Fibroblast of skin of right quadriceps (primary cell): ENCODE measurements at places on chromosomes 12 and 14.

DNA sequence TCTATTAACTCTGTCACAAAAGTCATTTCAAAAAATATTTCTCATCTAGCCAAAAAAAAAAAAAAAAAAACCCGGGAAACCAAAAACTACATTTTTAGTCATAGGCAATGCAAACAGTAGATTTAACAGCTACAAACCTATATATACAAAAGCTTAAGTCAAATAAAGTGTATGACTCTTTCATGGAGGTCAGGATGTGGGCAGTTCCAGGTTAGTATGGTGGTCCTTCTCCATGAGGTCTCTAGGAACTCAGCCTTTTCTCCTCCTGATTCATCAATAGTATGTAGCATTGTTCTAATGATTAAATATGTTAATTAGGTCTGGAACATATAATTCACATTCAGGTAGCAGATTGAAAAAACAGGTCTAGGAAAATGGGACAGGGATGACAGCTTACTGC, 586.5 kb downstream of the SLC16A7 start:
- no peak for DNase-seq

GRCh38 chr14:63375769-63376168, 57.0 kb upstream of the GPHB5 start:
- DNase-seq: peak; percentile 9

DNA sequence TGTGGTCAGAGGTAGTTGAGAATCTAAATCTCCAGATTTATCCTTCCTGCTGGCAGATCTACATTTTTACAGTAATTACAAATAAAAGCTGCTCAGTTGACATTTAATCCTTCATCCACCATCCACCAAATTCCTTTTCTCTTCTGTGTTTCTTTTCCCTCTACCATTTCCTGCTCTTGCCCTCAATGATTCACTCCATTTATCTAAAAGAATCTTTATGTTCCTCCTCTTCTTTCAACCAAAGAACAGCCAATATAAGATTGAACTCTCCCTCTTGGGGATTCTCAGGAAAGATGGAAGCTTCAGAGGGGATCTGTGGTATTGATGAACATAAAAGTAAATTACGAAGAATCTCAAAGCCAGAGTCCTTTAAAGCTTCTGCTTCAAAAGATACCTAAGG, 4.4 kb downstream of the MAP4K5 start:
- peak; percentile 80 for DNase-seq

DNA sequence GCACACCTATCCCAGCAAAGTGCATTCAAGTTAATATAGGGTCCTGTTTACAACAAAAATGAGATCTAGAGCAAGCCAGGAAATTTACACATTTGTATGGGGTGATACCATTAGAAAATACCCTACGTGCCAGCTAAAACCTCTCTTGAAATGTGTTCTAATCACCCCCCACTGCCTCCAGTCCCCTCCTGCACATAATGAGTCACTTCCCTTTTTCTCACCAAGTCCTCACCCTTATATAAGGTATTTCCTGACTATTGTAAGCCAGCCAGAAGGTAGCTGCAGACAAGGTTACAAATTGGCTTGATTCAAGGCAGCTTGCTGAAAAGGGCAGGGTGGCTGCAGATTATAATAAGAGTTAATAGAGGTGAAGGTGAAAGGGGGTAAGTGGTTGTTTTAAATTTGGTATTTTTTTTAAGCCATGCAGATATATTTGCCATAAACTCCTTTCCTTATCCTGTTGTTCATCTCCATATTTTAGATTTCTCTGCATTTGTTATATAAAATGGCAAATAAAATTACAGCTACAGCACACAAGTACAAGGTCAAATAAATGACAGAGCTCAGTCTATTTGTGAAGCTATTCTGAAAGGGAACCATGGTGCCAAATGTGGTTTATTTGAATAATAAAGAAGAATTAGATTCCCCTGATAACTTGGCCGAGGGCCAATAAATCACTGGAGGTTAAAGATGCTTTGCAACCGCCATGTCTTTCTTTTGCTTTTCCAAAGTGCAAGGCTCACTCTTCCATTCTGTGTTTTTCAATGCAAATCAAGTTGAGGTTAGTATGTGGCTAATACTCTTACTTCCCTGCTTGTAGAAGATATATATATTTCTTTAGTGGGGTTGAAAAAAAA, 385.9 kb downstream of the EGLN3 start:
- peak; percentile 64 for DNase-seq

DNA sequence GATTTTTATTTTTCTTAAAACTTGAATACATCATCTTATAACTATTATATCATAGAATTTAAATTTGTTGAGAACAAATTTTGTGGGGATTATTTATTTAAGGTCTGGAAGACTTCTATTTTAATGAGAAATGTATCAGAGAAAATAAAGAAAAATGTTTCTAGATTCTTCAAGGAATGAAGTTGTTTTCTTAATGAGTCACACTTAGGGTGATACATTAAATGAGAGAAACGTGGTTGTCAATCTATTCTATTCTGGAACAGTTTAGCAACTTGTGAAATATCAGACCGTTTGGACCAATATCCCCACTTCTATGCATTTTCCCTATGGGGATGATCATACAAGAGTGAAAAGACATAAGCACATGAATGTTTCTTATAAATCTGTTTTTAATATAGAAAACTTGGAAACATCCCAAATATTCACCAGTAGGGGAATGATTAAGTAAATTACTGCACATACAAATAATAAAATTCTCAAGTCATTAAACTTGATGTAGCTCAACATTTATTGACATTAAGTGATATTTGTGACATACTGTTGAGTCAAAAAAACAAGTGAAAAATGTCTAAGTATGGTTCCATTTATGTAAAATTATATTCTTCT, 88.5 kb downstream of the E2F7 start:
- peak; percentile 73 for DNase-seq

DNA sequence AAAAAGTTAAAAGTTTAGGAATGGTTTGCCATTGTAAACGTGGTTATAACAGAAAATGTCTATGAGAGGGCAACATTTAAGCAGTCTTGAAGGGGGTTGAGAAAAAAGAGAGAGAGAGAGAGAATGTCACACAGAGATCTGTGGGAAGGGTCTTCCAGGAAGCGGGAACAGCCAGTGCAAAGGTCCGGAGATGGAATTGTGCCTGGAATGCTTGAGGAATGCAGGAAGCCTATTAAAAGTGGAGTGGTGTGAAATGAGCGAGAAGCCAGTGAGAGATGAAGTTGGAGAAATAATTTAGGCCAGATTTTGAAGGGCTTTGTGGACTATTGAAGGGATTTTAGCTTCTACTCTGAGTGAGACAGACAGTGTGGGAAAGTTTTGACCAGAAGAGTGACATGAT, 406.8 kb upstream of the TBX3 start:
- no peak for DNase-seq

- DNase-seq: no peak
Observed at GRCh38 chr14:51473351-51473750, 178.4 kb upstream of the FRMD6 start.

DNA sequence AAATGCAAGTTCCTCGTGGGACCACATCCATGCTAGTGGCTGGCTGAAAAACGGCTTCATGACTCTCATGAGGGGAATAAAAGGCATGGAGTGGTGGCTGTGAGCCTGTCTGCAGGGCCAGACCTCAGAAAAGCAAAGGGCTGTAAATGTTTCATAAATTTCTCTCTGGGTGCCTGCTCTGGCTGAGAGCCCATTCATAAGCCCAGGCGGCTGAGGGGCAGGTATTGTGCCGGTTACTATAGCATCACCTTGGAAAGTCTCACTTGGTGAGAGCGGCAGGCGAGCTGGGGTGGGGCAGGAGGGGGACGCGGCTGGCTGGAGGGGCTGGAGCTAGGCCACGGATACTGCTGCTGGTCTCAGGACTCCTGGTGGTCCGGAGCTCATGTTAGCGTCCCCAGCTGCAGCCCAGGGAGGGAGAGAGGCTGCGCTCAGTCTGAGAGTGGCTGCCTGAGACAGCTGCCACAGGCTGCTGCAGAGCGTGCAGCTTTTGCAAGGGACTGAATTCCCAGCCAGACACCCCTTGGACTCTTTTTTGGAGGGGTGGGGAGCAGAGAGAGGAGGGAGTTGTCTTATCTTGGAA, at the start of gene SLC17A8:
Gene SLC17A8 (plus strand): TSS at position 431 of the 580 bp plus-strand sequence. CDS start 318 bp downstream, outside the sequence.
- DNase-seq: no peak

- no peak for DNase-seq
Observed at GRCh38 chr12:94025756-94026155, 122.6 kb upstream of the PLXNC1 start.

DNA sequence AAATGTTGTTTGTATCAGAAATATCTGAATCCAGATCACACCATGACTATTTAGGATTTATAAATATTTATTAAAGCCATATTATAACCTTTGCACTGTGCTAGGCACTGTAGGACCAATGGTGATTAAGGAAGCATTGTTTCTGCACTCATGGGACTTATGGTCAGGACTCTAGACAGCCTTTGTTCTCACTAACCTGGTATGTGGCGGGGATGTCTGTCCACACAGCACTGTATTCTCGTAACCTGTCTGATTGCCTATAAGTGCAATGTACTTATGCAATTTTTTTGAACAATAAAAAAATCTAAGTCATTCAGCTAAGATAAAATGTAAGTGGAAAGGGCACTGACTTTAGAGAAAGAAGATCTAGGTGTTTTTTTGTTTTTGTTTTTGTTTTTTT, 6.7 kb upstream of the SSPN start:
- peak; percentile 11 for DNase-seq

GRCh38 chr12:10400829-10401228, 8.7 kb downstream of the KLRC4 start:
- no peak for DNase-seq

DNA sequence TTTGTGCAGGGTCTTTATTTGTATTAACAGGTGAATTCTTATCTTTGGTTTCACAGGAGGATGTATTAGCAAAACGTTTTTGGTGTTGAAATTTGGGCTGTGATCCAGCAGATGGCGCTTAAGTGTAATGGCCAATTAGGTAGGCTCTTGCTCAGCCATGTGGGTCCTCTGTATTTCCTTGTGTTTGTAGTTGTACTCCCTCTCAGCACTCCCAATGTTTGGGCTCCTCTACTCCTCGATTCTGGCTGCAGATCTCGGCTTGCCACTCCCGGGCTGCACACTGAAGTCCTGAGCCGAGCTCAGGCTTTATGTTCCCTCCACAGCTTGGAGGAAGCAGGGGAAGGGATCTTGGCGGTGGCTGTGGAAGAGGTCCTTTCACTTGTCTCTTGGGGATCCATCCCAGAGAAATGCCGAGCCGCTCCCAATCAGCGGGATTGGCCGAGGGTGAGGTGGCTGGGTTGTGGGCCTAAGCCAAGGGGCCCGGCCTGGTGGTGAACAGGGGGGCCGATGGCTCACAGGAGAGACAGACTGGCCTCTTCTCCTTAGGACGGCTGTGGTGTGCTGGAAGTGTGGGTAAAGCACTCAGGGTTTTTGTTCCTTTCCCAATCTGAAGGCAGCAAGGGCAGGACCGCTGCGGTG, 133.7 kb downstream of the AEBP2 start:
- peak; percentile 55 for DNase-seq

GRCh38 chr12:49014547-49014946, 4.0 kb downstream of the PRKAG1 start:
- peak; percentile 30 for DNase-seq

- no peak for DNase-seq
Observed at GRCh38 chr12:79275631-79276030, 411.1 kb downstream of the SYT1 start.

GRCh38 chr14:49196327-49196726, 389.9 kb downstream of the RPS29 start:
- no peak for DNase-seq

GRCh38 chr14:105077649-105077995, 12.4 kb upstream of the GPR132 start:
- DNase-seq: no peak

DNA sequence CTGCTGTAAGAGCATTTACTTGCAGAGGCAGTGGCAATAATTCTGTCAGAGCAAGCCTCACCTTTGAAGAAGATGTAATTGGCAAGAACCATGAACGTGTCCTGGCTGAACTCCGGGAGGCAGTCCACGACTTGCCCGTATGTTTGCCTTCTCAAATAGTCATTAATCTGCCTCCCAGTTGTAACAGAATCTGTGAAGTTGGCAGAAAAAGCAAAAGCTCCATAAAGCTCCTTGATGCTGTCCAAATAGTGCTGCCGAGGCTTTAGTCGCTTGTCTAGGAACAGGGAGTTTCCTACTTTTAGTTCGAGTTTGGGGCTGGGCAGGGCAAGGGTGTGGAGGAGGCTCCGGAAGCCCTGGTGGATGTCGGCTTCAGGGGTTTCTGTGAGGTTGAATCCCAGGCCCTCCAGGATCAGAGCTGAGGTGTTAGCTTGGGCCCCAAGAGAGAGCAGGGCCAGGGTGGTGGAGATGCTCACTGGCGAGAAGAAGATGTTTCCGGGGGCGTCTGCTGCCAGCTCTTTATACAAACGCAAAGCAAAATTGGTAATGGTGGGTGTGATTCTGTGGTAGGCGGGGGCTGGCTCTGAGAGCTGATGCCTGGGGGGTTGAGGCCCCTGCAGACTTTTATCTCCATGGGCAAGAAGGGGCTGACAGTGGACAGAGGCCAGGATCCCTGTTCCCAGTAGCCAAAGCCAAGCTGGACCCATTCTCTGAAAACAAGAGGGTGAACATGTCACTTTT, 4.4 kb downstream of the SERPINA11 start:
- DNase-seq: no peak

GRCh38 chr14:35344107-35344807, 52.1 kb downstream of the PSMA6 start:
- DNase-seq: no peak

DNA sequence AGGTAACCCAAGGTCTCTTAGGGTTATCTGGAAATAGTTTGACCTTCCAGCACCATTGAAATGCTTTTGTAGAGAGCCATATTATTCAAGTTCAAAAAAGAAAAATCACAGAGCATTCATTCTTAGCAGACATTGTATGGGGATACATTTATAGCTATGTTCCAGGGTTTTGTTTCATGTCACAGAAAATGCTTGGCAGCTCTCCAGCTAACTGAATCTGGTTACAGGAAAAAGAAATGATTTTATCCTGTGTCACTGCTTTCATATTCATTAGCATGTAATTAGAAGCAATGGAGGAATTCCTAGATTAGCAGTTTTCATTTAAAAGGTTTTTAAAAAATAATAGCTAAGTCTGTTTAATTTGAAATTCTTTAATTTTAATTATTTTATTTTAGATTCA, 78.9 kb downstream of the SNAPC1 start:
- peak; percentile 39 for DNase-seq

- no peak for DNase-seq
Observed at GRCh38 chr12:3219233-3219632, 142.1 kb downstream of the TSPAN9 start.

GRCh38 chr12:47698055-47698454, 7.8 kb downstream of the RPAP3 start:
- no peak for DNase-seq

DNA sequence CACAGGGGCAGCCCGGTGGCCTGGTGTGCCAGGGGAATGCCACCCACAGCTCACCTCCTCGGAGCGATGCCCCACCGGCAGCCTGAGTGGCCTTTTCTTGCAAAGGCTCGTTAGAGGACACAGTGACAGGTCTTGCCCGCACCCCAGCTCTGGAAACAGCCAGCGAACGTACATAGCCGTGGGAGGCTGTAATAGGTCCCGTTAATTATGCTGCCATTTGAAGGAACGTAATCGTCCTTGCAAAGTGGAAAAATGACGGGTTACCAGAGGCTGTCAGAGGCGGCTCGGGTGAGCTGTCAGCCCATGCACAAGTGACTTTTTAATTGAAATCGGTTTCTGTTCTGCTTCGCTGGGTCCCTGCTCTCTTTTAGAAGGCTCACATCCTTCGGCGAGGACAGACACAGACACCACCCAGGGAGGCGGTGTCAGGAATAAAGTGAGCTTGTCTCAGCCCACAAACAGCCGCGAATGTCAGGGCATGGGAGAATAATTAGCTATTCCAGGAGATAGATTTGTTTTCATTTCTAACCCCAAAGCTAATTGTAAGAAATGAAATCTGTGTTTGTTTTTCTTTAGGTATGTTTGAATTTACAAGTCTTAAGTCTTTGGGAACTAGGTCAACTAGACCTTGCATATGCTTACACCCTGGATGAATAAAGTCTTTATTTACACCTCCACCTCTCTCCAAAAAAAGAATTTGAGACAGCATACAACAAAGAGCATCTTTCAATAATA, 77.2 kb upstream of the RFLNA start:
- no peak for DNase-seq
